ENCODE measurements at places on chromosomes 11 and 22. TPM values are rescaled to one million over a fixed set of nuclear protein-coding genes. Genes with fewer than 3 reads are reported as not detected.

Gene OR6T1
- not detected for total RNA-seq

Gene RAB3IL1
- 9.1 TPM for total RNA-seq

Gene SCO2
- total RNA-seq, result 9.2 TPM

Gene KRTAP5-9
- total RNA-seq, result 0.24 TPM

Gene SLC43A3
- total RNA-seq, result 136 TPM

Gene APOL5
- total RNA-seq, result not detected

DNA sequence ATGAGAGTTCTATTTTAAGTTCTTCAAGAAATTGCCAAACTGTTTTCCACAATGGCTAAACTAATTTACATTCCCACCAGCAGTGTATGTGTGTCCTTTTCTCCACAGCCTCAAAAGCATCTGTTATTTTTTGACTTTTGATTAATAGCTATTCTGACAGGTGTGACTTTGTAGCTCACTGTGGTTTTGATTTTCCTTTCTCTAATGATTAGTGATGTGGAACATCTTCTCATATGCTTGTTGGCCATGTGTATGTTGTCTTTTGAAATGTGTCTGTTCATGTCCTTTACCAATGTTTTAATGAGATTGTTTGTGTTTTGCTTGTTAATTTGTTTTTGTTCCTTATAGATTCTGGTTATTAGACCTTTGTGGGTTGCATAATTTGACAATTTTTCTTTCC is 18.0 kb upstream of the RAB38 start:
- H3K27me3 ChIP-seq, result no peaks in the 10 kb centered on the region
- no peaks in the 10 kb centered on the region for H3K36me3 ChIP-seq
- H3K4me1 ChIP-seq, result no peaks in the 10 kb centered on the region
- H3K4me3 ChIP-seq, result no peak overlapping the region
- no peak for DNase-seq
- no peak overlapping the region for H3K27ac ChIP-seq

DNA sequence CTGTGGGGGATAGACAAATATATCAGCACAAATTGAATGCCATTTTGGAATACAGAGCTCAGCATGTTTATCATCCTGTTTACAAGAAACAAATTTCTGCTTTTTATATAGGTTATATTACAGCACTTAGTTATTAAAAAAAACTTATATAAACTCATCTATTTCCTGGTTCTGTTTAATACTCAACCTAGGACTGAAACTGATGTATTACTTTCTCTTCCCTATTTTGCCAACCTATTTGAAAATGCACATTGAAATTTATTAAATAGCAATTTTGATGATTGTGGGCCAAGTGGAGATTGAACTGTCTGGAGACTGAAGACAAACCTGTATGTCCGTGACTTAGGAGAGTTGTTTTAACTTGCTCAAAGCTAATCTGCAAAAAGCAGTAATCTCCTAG is 288.3 kb upstream of the ANO3 start:
- no peaks in the 10 kb centered on the region for H3K27me3 ChIP-seq
- no peaks in the 10 kb centered on the region for H3K4me1 ChIP-seq
- no peaks in the 10 kb centered on the region for H3K36me3 ChIP-seq
- no peak for DNase-seq

GRCh38 chr22:29275819-29276565 is 7.9 kb downstream of the EWSR1 start:
- no peaks in the 10 kb centered on the region for H3K27me3 ChIP-seq
- no peak for DNase-seq
- no peak overlapping the region for H3K27ac ChIP-seq
- no peak overlapping the region for H3K4me3 ChIP-seq
- H3K36me3 ChIP-seq, result peaks cover 79% of the 10 kb centered on the region

- H3K4me1 ChIP-seq, result peaks cover 99% of the 10 kb centered on the region
- H3K27me3 ChIP-seq, result no peaks in the 10 kb centered on the region
- no peak overlapping the region for H3K4me3 ChIP-seq
- peak overlapping the region; percentile 95 for H3K27ac ChIP-seq
- H3K36me3 ChIP-seq, result no peaks in the 10 kb centered on the region
- no peak for DNase-seq
These were observed 22.8 kb downstream of the MYH9 start for GRCh38 chr22:36365020-36365411.

DNA sequence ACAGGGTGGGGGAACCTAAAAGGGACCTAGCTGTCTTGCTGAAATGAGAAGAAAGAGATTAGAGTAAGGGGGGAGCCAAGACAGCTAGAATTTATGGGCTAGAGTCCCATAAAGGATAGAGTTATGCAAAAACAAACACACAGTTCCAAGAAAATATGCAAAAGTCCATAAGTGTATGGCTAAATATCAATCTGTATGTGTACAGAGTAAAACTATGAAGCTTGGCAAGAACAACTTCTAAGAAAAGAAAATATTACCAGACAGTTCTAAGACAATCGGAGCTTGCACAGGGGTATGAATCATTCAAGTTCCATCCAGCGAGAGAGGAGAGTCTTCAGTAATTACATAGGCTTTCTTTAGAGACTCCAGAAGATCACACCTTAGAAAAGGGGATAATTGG is 41.8 kb downstream of the GDPD4 start:
- H3K4me1 ChIP-seq, result no peaks in the 10 kb centered on the region
- H3K27me3 ChIP-seq, result no peaks in the 10 kb centered on the region
- H3K27ac ChIP-seq, result no peak overlapping the region
- no peaks in the 10 kb centered on the region for H3K36me3 ChIP-seq
- no peak for DNase-seq

DNA sequence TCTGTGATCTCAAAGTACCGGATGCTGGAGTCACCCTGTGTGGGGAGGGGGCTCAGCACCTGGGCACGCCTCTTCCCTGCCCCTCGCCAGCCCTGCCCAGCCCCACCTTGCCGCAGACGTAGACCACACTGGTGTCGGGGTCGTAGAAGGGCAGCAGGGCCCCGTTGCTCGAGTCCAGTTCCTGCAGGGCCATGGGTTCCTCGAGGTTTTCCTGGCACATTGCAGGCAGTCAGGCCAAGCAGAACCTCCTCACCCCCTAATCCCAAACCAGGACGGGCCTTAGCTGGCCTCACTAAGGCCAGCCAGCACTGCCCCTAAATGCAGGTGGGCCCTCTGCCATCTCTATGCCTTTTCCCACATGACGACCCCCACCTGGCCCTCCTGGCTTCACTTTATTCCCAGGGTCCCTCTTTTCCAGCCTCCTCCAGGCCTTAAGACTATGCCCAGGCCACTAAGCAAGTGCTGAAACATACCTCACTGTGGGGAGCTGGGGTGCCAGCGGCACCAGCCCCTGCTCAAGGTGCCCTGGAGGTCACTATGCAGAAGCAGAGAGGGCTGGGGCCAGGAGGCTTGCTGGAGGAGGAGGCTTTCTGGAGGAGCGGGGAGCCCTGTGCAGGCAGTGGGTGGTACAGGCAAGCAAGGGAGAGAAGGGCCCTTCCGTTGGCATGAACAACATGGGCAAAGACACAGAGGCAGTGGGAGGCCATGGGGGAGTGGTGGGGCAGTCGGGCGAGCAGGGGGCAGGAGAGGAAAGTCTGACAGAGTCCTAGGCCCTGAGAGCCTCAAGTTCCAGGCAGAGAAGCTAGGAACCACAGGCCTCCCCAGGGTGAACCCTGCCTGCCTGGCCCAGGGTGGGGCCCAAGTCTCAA is 2.8 kb downstream of the CORO1B start:
- peaks cover 61% of the 10 kb centered on the region for H3K4me1 ChIP-seq
- no peak for DNase-seq
- no peak overlapping the region for H3K27ac ChIP-seq

DNA sequence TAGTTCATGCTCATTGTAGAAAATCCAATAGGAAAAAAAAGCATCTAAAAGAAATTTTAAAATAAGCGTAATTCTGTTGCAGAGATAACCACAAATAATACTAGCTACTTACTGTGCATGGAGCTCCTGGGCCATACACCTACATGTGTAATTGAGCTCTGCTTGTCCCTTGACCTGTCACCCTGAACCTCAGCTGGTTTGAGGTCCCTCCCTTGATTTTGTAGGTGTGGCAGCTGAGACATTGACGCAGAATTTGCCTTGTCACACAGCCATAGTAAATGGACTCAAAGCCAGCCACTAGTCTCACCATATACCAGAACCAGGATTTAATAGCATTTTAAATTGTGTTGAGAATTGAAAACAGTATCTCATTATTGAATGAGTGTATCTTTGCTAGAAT is 135.3 kb downstream of the MORC2 start:
- DNase-seq, result no peak
- no peaks in the 10 kb centered on the region for H3K27me3 ChIP-seq
- no peak overlapping the region for H3K4me3 ChIP-seq
- H3K36me3 ChIP-seq, result no peaks in the 10 kb centered on the region
- H3K4me1 ChIP-seq, result peaks cover 4% of the 10 kb centered on the region

- no peaks in the 10 kb centered on the region for H3K27me3 ChIP-seq
- no peaks in the 10 kb centered on the region for H3K4me1 ChIP-seq
- no peaks in the 10 kb centered on the region for H3K36me3 ChIP-seq
- DNase-seq, result peak; percentile 40
These were observed 178.3 kb upstream of the NECTIN1 start for GRCh38 chr11:119907122-119907851.

GRCh38 chr11:72569966-72570892 is 104.0 kb downstream of the PDE2A start:
- no peaks in the 10 kb centered on the region for H3K27me3 ChIP-seq
- H3K4me1 ChIP-seq, result no peaks in the 10 kb centered on the region
- no peak for DNase-seq

DNA sequence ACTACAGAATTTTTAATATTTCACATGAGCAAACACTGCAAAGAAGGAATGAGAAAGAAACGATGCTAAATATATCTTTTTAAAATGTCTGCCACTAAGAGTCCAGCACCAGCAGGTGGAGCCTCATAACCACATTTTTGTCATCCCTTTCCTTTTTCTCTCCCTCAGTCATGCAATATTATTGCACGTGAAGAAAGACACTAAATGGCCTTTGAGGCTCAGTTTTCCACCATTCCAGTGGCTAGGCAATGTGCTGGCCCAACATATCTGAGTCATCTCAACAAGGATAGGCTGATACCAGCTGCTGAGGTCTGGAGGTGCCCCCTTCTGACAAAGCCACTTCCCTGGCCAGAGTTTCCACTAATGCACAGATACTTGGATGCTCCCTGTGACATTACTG is 1.8 kb downstream of the ALKBH8 start:
- no peak overlapping the region for H3K27ac ChIP-seq
- H3K27me3 ChIP-seq, result no peaks in the 10 kb centered on the region
- peak; percentile 28 for DNase-seq
- no peak overlapping the region for H3K4me3 ChIP-seq
- peaks cover 28% of the 10 kb centered on the region for H3K4me1 ChIP-seq
- H3K36me3 ChIP-seq, result no peaks in the 10 kb centered on the region

GRCh38 chr22:24457894-24458420 is 30.6 kb downstream of the ADORA2A start:
- no peak overlapping the region for H3K27ac ChIP-seq
- no peak for DNase-seq
- no peaks in the 10 kb centered on the region for H3K36me3 ChIP-seq
- H3K27me3 ChIP-seq, result no peaks in the 10 kb centered on the region

GRCh38 chr22:37069319-37069718 is 17.8 kb downstream of the KCTD17 start:
- DNase-seq, result no peak
- no peak overlapping the region for H3K27ac ChIP-seq
- no peaks in the 10 kb centered on the region for H3K36me3 ChIP-seq
- H3K4me1 ChIP-seq, result no peaks in the 10 kb centered on the region
- no peak overlapping the region for H3K4me3 ChIP-seq
- peaks cover 7% of the 10 kb centered on the region for H3K27me3 ChIP-seq

DNA sequence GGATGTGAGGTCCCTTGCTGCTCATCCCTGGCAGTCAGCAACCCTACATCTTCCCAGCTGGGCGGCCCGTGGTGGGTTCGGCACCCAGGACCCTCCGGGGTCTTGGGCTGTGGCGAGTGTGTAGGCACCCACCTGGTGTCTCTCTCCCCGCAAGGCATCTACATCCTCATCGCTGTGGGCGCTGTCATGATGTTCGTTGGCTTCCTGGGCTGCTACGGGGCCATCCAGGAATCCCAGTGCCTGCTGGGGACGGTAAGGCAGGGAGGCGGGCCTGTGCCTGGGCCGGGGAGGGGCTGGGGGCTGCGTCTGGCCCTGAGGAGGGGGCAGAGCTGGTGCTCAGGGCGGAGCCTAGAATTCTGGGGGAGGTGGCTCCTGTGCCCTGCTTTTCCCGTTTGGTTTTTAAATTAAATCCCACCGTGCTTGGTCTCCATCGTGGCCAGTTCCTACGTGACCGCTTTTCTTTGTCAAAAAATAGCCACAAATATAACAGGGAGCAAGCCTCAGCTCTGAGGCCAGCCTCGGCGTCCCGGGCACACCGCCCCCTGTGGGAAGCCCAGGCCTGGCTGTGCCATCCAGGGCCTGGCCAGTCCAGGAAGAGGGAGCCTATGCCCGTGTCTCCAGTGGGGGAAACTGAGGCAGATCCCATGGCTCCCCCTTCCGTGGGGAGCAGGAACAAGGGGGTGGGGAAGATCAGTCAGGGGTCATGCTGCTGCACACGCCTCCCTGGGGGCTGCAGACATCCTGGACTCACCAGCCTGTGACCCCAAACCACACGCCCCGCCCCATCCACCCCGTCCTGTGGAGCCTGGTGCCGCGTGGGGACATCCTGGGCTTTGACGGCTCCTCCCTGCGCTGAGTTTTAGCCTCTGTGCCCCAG is 6.4 kb upstream of the TSSC4 start:
- H3K27me3 ChIP-seq, result no peaks in the 10 kb centered on the region
- H3K4me1 ChIP-seq, result peaks cover 24% of the 10 kb centered on the region
- no peak for DNase-seq
- H3K4me3 ChIP-seq, result no peak overlapping the region
- peaks cover 87% of the 10 kb centered on the region for H3K36me3 ChIP-seq

DNA sequence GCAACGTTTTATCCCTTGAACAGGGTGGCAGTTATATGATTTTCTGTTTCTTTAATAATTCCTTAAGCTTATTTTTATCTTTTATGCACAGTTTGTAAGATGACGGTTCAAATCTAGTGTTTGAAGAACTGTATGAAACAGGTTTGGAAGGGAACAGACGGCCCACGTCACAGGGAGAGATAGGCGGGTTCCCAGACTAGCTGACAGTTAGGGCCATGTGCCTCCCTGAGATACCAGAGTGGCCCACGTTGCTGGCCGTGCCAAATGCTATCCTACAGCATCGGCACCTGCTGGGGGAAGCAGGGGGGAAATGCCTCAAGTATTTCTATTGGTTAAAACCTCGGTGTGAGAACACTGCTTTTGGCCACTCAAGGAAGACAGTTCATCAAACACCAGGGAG is 50.2 kb upstream of the BID start:
- H3K36me3 ChIP-seq, result peaks cover 28% of the 10 kb centered on the region
- no peak overlapping the region for H3K27ac ChIP-seq
- H3K27me3 ChIP-seq, result no peaks in the 10 kb centered on the region
- DNase-seq, result no peak
- H3K4me3 ChIP-seq, result no peak overlapping the region
- no peaks in the 10 kb centered on the region for H3K4me1 ChIP-seq

DNA sequence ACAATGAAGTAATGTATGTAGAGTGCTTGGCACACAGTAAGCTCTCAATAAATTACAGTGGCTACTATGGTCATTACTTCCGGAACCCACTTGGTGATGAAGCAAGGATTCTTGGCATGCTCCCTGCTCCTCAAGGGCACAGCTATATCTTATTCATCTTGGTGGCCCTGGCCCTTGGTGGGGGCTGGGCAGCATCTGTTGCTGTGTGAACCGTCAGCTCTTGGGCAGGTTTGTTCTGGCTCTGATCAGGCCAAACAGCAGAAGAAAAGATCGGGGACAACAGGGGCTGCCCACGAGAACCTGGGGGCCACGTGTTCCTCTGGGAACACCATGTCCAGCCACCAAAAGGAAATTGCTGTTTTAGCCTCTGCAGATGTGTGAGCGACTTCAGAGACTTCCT is 136.9 kb upstream of the SYT13 start:
- no peaks in the 10 kb centered on the region for H3K27me3 ChIP-seq
- H3K4me3 ChIP-seq, result no peak overlapping the region
- H3K4me1 ChIP-seq, result no peaks in the 10 kb centered on the region
- H3K36me3 ChIP-seq, result no peaks in the 10 kb centered on the region
- H3K27ac ChIP-seq, result no peak overlapping the region
